ENCODE measurements at places on chromosomes 7 and 10. TPM values are rescaled to one million over a fixed set of nuclear protein-coding genes. Genes with fewer than 3 reads are reported as not detected.

GRCh38 chr10:102433619-102434046 is 1.3 kb upstream of the CUEDC2 start:
- no peaks in the 10 kb centered on the region for H3K27me3 ChIP-seq
- H3K27ac ChIP-seq = no peak overlapping the region
- H3K4me1 ChIP-seq = peaks cover 11% of the 10 kb centered on the region
- H3K36me3 ChIP-seq = no peaks in the 10 kb centered on the region
- no peak for DNase-seq

GRCh38 chr10:131461093-131461492 is 149.6 kb upstream of the TCERG1L start:
- no peak overlapping the region for H3K4me3 ChIP-seq
- H3K4me1 ChIP-seq = no peaks in the 10 kb centered on the region
- no peaks in the 10 kb centered on the region for H3K27me3 ChIP-seq
- H3K27ac ChIP-seq = no peak overlapping the region

GRCh38 chr10:36721871-36722270 is 403.5 kb upstream of the ANKRD30A start:
- H3K4me3 ChIP-seq = no peak overlapping the region
- H3K4me1 ChIP-seq = no peaks in the 10 kb centered on the region
- no peak overlapping the region for H3K27ac ChIP-seq
- H3K36me3 ChIP-seq = no peaks in the 10 kb centered on the region

CPN1 gene
- total RNA-seq = not detected

DNA sequence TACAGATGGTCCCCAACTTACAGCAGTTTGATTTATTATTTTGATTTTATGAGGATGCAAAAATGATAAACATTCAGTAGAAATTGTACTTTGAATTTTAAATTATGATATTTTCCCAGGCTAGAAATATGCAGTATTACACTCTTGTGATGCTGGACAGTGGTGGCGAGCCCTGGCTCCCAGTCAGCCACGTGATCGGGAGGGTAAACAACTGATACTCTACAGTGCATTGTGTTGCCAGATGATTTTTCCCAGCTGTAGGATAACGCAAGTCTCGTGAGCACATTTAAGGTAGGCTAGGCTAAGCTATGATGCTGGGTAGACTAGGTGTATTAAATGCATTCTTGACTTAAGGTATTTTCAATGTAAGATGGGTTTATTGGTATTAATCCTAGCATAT is 865.2 kb downstream of the SORCS3 start:
- no peak for DNase-seq
- no peak overlapping the region for H3K27ac ChIP-seq
- H3K4me1 ChIP-seq = no peaks in the 10 kb centered on the region
- no peaks in the 10 kb centered on the region for H3K36me3 ChIP-seq

- DNase-seq = no peak
- no peaks in the 10 kb centered on the region for H3K4me1 ChIP-seq
- H3K27ac ChIP-seq = no peak overlapping the region
- H3K36me3 ChIP-seq = no peaks in the 10 kb centered on the region
- no peak overlapping the region for H3K4me3 ChIP-seq
These were observed 972.0 kb upstream of the CELF2 start for GRCh38 chr10:10045765-10046028.

TAS2R40 gene
- total RNA-seq = not detected

DNA sequence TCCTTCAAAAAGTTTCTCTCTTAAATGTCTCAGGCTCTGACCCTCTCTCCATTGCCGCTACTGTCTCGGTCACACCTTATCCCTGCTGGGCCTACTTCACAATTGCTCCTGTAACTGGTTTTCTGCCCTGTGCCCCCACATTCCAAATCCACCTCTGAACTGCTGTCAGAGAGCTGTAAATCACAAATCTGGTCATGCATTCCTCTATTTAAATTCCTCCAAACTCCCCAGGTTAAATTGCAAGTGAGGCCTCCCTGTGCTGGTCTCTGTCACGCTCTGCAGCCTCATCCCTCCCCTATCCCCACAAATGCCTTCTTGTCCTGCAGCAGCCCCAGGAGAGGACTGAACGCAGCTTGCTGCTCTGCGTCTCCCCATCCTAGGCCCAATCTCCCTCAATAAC is 40.4 kb upstream of the CDCA7L start:
- DNase-seq = no peak
- no peaks in the 10 kb centered on the region for H3K4me1 ChIP-seq
- no peak overlapping the region for H3K27ac ChIP-seq
- H3K27me3 ChIP-seq = no peaks in the 10 kb centered on the region
- no peak overlapping the region for H3K4me3 ChIP-seq
- no peaks in the 10 kb centered on the region for H3K36me3 ChIP-seq

H2BK1 gene
- not detected for total RNA-seq

STRIP2 gene
- total RNA-seq = 10.9 TPM

- DNase-seq = no peak
- H3K36me3 ChIP-seq = no peaks in the 10 kb centered on the region
- H3K27ac ChIP-seq = no peak overlapping the region
- H3K4me3 ChIP-seq = no peak overlapping the region
- no peaks in the 10 kb centered on the region for H3K4me1 ChIP-seq
These were observed 282.8 kb downstream of the GATA3 start for GRCh38 chr10:8337332-8337651.

CLDN3 gene
- not detected for total RNA-seq

DNA sequence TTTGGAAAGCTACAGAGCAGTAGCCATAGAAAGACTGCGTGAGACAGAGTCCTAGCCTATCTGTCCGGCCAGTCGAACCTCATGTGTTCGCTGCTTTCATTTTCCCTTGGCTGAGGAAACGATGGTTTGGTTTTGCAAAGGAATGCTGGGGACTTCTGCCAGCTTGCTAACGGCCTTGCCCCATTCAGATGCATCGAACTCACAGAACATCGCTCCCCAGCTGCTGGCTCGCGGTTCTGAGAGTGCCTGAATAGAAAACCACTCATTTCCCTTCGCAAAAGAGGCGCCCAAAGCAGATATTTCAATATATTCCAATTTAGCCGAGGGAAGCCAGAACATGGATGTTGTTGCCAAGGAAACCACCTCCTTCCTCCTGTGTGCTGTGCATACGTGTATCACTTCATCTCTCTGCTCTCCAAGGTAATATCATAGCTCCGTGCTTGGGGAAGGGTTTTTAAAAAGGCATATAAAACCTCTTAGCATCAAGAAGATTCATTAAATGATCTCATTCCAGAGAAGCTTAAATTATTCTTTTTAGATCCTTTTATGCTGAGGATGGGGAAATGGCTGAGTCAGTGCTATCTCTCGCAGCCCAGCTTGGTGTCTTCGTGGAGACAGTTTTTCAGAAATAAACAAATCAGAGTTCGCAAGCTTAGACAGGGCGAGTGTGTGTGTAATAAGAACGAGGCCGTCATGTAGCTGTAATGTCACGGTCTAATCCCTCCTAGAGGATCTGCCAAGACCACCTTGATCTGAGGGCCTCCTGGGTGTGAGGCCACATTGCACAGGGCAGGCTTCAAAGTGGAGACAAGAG is 215.2 kb downstream of the RPS24 start:
- H3K4me3 ChIP-seq = peak overlapping the region; percentile 31
- no peaks in the 10 kb centered on the region for H3K36me3 ChIP-seq
- H3K27ac ChIP-seq = peak overlapping the region; percentile 89

- H3K36me3 ChIP-seq = no peaks in the 10 kb centered on the region
- H3K27ac ChIP-seq = no peak overlapping the region
- no peaks in the 10 kb centered on the region for H3K4me1 ChIP-seq
- no peaks in the 10 kb centered on the region for H3K27me3 ChIP-seq
- no peak for DNase-seq
- H3K4me3 ChIP-seq = no peak overlapping the region
These were observed 235.4 kb downstream of the TRIL start for GRCh38 chr7:28722684-28723083.

LIPF gene
- total RNA-seq = not detected

DNA sequence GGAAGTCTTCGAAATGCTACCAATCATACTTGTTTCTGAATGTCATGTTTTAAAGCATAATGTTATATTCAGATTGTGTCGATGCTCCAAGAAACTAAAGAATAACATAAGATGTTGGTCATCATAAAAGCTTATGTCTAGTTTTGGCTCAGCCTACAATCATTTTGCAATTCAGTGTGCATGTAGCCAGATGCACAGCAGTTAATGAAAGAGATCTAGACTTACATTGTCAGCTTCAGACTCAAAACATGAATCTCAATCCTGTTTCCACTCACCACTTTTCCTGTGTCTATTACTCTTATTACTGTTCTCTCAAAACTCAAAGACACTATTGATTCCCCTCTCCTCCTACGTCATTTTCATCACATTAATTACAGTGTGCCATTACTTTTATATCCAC is 21.4 kb downstream of the TMEM196 start:
- no peaks in the 10 kb centered on the region for H3K4me1 ChIP-seq
- no peak overlapping the region for H3K27ac ChIP-seq
- peak; percentile 46 for DNase-seq
- H3K4me3 ChIP-seq = no peak overlapping the region
- H3K27me3 ChIP-seq = no peaks in the 10 kb centered on the region

DNA sequence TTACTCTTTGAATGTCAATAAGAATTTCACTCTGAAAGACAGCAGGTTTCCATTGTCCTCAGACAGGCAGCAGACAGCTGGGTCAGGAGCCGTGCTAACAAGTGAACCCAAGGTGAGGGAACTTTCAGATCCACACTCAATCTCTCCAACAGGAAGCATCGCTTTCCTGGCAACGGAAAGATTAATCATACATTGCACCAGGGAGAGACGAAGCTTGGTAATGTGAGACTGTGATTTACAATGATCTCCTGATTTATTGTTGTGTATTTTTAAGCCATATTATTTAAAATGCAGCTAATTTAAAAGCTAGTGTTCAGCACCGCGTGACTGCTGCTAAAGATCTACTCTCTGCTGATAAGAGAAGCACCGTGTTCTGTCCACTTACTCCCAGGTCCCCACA is 17.5 kb upstream of the NOM1 start:
- no peak for DNase-seq
- no peak overlapping the region for H3K27ac ChIP-seq

DNA sequence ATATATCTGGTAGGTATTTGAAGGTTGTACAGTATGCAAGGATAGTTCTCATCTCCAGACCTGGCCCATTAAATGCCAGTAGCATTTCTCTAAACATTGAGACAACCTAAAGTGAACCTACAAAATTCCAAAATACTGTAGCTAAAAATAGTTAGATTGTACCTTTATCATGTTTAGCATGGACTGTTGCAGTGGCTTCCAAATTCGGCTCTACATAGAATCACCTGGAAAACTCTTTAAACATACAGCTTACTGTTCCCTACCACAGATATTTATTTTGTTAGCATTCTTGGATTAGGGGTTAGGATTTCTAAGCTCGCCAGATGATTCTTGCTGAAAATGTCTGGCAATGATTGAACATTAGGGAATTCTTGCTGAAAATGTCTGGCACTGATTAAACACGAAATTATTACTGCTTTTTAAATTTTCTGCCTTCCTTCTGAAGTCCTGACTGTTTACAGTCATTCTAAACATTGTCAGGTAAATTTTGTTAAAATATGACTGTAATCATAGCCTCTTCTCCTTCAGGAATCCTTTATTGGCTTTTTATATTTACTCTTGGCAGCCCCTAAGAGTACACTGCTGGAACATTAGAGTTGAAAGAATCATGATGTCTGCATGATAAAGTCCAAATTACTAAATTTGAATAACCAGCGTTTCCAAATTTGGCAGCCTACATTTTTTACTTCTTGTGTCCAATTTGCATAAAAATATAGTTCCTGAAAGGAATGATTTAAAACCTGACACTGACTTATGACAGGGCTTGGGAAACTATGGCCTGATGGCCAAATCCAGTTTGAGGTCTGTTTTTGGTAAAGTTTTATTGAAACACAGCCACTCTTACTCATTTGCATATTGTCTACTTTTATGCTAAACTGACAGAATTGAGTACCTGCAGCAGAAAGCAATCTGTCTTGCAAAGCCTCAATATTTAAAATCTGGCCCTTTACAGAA is 40.3 kb downstream of the SHOC2 start:
- no peak overlapping the region for H3K27ac ChIP-seq
- no peaks in the 10 kb centered on the region for H3K27me3 ChIP-seq
- no peak for DNase-seq

GRCh38 chr7:716636-717035 is 9.9 kb upstream of the DNAAF5 start:
- no peak for DNase-seq
- no peak overlapping the region for H3K27ac ChIP-seq
- no peaks in the 10 kb centered on the region for H3K4me1 ChIP-seq
- no peaks in the 10 kb centered on the region for H3K36me3 ChIP-seq
- no peaks in the 10 kb centered on the region for H3K27me3 ChIP-seq
- no peak overlapping the region for H3K4me3 ChIP-seq

CFAP69 gene
- 6.2 TPM for total RNA-seq

C7orf33 gene
- total RNA-seq = not detected

DNA sequence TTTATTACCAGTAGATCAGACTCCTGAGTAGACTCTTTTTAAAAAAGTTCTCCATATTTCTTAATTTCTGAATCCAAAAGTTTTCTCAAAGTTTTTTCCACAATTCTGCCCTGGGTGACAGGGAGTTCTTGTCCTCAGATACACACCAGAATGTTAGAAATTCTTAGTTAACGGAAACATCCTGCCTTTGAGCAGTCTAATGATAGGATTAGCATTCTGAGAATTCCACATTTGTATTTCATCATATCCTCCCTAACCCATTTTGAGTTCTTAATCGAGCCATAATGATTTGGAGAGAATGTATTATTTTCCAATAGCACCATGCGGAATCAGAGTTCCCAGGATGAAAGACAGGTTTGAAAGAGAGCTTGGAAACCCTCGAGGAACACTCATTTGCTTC is 28.9 kb upstream of the MRPS33 start:
- DNase-seq = no peak
- H3K4me3 ChIP-seq = no peak overlapping the region
- no peak overlapping the region for H3K27ac ChIP-seq
- no peaks in the 10 kb centered on the region for H3K27me3 ChIP-seq
- no peaks in the 10 kb centered on the region for H3K4me1 ChIP-seq
- no peaks in the 10 kb centered on the region for H3K36me3 ChIP-seq

CFTR gene
- under 0.01 TPM for total RNA-seq

- H3K4me1 ChIP-seq = no peaks in the 10 kb centered on the region
- no peak overlapping the region for H3K27ac ChIP-seq
- no peak for DNase-seq
- no peak overlapping the region for H3K4me3 ChIP-seq
- no peaks in the 10 kb centered on the region for H3K36me3 ChIP-seq
These were observed 42.9 kb upstream of the PSAP start for GRCh38 chr10:71893920-71894319.

CTAGE6 gene
- total RNA-seq = 0.17 TPM

GDF2 gene
- total RNA-seq = not detected

C1GALT1 gene
- 12.3 TPM for total RNA-seq

DNA sequence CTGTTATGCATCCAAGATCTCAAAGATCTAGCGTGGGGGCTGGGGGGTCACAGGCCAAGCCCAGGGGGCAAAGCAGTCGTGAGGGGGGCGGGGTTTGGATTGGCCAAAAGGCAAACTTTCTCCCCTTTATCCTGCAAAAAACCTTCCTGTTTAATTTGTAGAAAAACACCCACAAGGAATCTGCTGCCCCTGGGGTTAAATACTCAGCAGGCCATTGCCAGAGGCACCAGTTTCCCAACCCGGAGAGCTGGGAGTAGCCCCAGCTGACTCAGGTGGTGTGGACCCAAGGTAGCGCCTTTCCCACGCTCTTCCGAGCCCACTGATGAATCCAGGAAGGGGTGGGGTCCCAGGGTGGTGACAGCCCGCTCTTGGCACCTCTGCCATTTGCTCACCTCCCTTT is 21.4 kb downstream of the KCP start:
- no peak for DNase-seq
- no peaks in the 10 kb centered on the region for H3K4me1 ChIP-seq
- H3K27ac ChIP-seq = no peak overlapping the region
- H3K36me3 ChIP-seq = no peaks in the 10 kb centered on the region
- H3K4me3 ChIP-seq = no peak overlapping the region

MMP21 gene
- total RNA-seq = 0.26 TPM
